ENCODE measurements at places on chromosomes 2 and 18.

- no peak for DNase-seq
These were observed 57.6 kb downstream of the BOLA3 start for GRCh38 chr2:74089816-74090745.

DNA sequence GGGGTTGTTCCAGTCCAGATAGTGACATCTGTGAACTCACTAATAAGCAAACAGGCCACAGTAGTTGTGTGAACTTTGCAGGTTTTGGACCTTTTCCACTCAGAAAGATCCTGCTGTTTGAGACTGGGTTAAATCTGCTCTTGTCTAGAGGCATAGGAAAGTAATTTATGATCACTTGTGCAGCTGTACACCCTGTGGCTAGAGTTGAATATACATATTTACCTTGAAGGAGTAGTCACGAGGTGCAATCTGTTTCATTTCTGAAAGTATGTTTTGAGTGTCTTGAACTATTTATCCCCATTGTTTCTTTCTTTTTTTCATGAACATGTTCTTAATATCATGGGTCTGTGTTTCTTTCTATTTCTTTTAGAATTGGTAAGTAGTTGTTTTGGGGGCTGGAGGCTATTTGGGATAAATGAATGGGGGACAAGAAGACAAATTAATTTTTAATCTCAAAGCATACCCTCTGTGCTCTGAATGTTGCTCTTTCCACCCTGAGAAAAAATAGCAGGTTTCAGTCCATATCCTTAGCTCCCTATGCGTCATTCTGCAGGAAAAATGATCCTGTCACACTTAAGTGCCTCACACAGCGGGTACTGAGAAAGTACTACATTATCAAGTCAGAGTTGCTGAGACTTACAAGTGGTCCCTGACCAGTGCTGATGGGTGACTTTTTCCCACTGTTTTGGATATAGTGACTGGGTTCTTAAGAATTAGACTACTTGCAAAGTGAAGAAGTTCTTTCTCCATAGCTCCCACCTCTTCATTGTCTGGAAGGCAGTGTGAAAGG is 28.2 kb downstream of the DCC start:
- no peak for DNase-seq

GRCh38 chr2:241003047-241003360 is 4.6 kb downstream of the SNED1 start:
- no peak for DNase-seq

DNA sequence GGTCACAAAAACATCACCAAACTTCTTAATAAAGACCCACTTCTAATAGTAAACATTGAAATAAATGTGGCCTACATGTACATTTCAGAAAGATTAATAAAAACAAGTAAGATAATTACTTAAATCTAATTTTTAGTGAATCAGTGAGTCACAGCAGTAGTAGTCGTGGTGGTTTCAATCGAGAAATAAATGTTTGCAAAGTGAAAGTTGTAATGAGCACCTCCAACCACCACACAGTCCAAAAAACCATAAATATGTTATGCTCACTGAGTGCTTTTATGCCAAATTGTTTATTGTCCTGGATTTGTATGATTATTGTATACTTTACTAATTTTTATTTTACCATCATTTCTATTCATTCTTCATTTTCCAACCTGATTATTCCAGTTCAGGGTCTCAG is 61.8 kb upstream of the SPOPL start:
- DNase-seq, result no peak

GRCh38 chr2:157793053-157793612 is 83.0 kb downstream of the ACVR1 start:
- no peak for DNase-seq

DNA sequence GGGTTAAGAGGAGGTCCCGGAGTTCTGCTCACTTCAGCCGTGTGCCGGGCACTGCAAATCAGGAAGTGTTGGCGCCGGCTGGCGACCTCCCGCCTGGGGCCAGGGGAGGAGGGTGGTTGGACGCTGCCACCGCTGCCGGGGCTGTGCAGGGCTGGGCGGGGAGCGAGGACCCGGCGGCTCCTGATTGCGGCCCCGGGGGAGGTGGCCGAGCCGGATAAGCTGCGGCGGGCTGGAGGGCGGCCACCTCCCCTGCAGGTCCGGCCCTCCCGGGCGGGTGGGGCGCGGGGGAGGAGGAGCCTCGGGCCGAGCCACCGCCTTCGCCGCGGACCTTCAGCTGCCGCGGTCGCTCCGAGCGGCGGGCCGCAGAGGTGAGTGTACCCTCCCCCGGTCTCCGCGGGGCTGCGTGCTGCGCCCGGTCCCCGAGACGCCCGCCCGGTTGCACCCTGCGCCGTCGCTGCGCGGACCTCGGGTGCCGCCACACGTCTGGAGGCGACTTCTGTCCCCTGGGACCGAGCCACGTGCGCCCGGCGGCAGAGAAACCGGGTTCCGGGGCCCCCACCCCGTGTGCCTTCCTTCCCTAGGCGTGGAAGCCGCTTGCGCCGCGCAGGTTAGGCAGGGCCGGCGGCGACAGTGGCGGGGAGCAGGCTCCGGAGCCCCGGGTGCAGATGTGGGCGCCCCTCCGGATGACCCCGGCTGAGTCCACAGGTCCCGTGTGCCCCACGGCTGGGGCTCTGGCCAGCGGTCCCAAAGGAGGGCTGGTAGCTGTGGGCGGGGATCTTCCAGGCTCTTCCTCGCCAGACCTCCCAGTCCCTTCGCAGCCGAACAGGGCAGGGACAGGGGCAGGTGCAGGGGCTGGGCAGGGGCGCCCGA is at the start of gene STEAP3:
Gene STEAP3, plus strand, starts transcription at position 314 of the 870 bp plus-strand sequence. CDS start 7,179 bp downstream, outside the sequence.
- DNase-seq, result no peak

GRCh38 chr2:239380831-239381708 is 19.8 kb downstream of the HDAC4 start:
- DNase-seq, result peak; percentile 73

DNA sequence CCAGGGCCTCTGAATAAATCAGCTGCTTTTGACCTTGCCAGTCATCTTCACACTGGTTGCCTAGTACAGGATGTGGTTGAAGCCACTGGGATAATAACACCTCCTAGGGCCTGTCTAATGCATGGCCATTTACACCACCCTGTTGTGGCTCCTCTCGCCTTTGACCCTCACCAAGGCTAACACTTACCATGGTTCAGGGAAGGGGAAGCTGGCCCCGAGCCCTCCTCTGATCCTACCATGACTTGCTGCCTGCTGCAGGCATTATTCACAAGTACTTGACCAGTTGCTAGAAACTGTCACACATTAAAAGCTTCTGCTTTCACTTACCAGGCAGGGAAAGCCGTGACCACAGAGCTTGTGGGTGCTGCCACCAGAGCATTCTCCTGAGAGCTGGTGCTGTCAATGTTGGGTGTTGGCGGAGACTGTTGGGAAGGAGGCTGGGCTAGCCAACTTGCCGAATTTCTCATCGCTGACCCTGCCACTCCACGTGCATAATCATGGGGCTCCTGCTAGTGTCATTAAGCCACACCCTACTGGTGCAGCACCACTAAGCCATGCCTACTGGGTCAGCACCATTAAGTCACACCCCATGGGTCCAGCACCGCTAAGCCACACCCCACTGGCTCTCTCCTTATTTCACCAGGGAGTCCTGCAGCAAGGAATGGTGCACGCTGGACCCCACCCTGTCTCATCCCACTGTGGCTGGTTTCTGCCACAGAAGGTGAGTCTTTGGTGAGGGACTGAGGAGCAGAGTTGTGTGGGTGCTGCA is 47.0 kb upstream of the TTC39C start:
- DNase-seq, result no peak

DNA sequence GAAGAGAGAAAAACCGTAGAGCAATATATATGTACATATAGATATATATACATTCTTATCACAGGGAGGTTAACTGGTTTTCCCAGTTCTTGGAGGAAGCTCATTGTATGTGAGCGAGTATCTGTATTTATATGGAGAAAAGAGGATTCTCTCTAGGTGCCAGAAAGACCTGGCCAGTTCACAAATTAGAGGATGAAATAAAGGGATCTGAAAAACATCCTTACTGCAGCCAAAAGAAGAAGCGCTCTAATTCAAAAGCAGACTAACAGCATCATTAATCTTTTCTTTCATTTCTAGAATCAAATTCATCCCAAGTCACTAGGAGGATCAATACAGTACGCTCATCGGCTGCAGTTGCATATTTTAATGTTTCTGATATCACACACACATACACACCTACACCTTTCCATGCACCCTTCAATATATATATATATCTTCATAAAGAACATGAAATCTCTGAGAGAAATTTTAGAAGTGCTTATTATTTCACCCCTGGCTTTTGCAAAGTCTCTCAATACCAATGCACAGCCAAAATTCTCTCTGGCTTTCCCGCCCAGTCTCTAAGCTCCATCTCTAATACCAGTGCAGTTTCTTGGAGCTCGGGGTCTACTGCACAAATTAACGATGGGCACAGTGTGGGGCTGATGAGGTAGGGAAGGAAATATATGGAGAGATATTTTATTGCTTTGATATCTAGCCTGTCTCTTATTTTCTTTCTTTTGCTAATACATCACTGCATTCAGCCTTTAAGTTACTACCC is 731 bp downstream of the NRXN1 start:
- DNase-seq, result no peak

DNA sequence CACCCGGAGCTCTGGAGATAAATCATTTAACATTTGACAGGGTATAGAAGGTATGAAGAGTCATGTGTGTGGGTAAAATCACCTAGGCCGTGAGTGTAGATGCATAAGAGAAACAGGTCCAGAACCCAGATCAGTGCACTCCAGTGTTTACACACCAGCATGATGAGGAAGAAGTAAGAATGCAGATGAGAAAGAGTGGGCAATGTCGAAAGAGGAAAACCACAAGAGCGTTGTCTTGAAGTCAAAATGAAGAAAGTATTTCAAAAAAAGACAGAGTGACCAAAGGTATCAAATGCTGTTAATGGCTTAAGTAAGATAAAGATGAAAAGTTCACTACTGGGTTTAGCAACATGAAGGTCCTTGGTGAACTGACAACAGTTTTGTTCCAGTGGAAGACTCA is 32.0 kb upstream of the PLB1 start:
- no peak for DNase-seq

DNA sequence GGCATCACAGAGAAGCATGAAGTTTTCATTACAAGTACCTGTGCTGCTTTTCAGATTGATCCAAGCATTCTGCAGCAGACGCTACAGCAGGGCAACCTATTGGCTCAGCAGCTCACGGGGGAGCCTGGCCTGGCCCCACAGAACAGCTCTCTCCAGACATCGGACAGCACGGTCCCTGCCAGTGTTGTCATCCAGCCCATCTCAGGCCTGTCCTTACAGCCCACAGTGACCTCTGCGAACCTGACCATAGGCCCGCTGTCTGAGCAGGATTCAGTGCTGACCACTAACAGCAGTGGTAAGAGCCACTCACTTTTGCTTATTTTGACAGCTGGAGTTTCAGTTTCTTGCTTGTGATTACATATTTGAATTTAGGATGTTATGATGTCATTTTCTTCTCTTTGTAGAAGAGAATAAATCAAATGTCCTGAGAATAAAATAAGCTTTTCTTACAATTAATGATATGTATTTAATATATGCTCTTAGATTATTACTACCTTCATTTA is 104.9 kb downstream of the ZNF236 start:
- DNase-seq, result no peak

GRCh38 chr18:5370332-5370731 is 74.8 kb upstream of the ZBTB14 start:
- DNase-seq, result no peak

DNA sequence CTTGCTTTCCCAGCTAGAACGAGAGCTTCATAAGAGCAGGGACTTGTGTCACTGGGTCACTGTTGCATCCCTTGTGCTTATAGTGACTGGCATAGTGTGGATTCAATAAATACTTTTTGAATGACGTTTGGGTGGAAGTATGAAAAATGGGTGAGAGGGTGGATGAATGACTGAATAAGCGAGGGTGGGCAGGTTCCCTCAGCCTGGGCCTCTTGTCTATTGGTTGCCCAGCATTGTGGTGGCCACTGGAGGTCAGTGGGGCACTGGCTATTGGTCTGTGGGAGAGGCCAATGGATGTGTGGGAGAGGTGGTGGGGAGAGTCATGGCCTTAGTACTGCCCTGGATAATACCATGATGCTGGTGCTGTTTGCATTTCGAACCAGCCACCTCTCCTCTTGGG is 93.8 kb upstream of the SKOR2 start:
- DNase-seq, result no peak

DNA sequence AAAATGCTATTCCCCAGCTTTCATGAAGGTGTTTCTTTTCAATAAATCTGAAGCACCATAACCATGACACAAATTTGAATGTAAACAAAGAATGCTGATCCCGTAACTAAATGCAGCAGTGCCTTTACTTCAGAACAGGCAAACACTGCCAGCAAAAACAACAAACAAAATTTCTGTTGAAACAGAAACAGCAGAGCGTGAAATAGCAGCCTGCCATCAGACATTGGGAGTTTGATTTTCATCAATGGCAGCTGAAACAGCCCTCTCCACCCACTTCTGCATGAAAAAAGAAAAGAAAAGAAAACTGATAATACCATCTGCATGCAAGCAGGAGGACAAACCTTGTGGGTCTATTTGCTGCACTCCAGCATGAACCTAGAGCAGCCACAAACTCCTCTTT is 128.3 kb downstream of the CDH2 start:
- DNase-seq, result no peak

DNA sequence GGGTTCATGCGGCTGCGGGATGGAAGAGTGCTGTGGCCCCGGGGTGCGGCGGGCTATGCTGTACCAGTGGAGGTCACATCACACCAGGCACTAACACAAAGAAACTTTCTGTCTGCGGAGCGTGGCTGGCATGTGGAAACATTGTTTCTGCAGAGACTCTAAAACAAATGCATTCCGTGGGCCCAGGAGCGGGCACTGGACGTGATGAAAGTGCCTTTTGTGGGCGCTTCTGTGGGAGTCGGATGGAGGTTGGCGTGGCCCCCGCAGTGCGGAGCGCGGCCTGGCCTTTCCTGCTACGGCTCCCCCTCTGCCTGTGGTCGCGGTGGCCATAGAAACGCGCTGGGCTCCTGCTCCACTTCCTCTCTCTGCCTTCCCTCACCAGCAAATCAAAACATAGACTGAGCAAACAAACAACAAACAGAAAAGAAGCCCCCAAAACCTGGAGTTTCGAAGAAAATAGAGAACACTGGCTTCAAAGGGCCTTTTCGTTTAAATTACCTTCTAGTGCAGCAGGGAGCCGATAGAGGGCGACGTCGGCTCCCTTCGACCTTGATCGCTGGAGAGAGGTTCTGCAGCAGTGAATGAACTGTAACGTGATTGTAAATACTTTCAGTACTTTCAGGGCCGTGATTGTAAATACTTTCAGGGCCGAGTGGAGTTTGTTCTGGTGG is 51.4 kb downstream of the KIF5C start:
- DNase-seq, result peak; percentile 40

- DNase-seq, result no peak
These were observed 29.2 kb downstream of the SPATS2L start for GRCh38 chr2:200335657-200336056.

GRCh38 chr2:126798276-126799140 is 100.2 kb upstream of the TEX51 start:
- no peak for DNase-seq

All from activated CD4-positive, alpha-beta T cell treated with anti-CD3 and anti-CD28 coated beads, Interleukin-2, amount 50 U/mL, for 1 hour (primary cell).